ENCODE measurements at places on chromosomes 2 and 18.

DNA sequence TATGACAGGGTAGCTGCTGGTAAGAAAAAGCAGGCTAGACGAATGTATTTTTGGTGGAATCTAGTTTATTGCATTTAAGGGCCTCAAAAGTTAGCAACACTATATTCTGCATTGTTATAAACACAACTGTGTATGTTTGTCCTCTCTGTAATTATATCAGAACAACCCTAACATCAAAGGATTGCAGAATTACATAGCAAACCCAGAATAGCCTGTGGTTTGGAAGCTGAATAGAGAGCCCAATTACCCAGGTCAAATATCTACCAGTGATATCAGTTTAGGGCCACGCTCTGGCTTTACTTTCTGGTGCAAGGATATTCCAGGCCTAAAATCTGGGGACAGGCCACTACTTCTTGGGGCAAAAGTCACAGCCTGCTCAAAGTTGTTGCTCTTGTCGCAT is 25.1 kb upstream of the MRO start:
- DNase-seq: no peak

- no peak for DNase-seq
Observed at GRCh38 chr2:222794585-222795449, 66.0 kb upstream of the ACSL3 start.

DNA sequence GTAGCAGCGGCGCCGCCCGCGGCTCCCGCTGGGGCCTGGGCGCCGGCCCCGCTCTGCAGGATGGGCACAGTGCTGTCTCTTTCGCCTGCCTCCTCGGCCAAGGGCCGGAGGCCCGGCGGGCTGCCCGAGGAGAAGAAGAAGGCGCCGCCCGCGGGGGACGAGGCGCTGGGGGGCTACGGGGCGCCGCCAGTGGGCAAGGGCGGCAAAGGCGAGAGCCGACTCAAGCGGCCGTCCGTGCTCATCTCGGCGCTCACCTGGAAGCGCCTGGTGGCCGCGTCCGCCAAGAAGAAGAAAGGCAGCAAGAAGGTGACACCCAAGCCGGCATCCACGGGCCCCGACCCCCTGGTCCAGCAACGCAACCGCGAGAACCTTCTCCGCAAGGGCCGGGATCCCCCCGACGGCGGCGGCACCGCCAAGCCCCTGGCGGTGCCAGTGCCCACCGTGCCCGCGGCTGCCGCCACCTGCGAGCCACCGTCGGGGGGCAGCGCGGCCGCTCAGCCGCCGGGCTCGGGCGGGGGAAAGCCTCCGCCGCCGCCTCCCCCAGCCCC is 369 bp downstream of the CDK5R2 start:
- DNase-seq: no peak

DNA sequence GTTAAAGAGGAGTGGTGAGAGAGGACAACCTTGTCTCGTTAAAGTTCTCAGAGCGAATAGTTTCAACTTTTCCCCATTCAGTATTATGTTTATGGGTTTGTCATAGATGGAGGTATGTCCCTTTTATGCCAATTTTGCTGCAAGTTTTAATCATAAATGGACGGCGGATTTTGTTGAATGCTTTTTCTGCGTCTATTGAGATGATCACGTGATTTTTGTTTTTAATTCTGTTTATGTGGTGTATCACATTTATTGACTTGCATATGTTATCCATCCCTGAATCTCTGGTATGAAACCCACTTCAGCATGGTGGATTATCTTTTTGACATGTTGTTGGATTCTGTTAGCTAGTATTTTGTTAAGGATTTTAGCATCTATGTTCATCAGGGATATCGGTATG is 1123.8 kb upstream of the KLHL29 start:
- DNase-seq: no peak

DNA sequence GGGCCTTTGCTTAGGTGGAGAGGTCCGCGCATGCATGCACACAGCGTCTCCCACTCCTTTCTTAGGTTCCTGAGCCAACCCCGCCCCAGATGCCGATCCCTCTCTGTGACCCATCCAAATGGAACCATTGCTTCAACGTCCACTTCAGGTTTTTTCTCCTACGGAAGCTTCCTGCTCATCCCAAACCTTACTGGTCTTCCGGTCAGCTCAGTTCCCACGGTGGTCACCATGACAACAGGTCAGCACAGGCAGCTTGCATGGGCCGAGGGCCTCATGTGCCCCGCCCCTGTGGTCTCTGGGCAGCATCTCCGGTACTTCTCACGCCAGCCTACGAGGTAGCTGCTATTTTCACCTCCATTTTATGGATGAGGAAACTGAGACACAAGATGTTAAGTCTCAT is 163.7 kb downstream of the SOCS6 start:
- no peak for DNase-seq

DNA sequence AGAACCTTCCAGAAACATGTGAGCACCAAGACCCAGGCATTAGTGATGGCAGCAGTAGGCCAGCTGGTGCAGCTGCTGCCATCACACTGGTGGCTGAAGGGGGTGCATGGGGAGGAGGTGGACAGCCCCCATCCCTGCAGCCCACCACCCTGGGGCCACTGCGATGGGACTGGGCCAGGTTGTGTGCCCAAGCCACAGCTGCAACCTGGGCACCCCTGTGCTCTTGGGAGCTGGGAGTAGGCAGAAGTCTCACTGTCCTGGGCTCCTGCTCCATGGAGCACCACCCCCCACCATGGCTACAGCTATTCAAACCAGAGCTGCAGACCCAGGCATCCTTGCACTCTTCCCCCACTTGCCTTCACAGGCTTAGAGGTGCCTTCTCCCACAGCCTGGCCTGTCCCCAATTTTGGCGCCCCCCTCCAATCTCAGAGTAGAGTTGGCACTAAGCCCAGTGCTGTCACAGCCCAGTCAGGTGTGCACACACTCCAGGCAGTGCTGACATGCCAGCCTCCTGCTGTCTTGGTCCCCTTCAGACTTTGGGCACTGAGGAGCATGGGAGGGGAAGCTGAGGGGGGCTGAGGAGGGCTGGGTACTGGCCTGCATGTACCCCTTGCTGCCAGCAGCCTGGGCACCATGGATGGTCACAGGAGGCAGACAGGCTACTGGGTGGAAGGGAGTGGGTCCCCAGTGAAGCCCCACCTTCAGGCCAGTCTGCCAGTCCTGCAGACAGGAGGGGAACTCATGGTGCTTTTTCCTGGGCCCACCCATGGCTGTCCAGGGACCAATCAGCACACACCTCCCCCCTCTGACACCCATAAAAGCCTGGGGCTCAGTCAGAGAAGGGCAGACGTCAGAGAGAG is 67.1 kb downstream of the CYP26B1 start:
- DNase-seq: no peak

All from stimulated activated effector memory CD8-positive, alpha-beta T cell treated with anti-CD3 and anti-CD28 coated beads, Interleukin-12 subunit alpha, Interleukin-12 subunit beta, amount 100 ng/mL, for 72 hours (primary cell).